Cerebellar cortex (tissue), 1 donor: ENCODE measurements at places on chromosomes 13 and 19.

DNA sequence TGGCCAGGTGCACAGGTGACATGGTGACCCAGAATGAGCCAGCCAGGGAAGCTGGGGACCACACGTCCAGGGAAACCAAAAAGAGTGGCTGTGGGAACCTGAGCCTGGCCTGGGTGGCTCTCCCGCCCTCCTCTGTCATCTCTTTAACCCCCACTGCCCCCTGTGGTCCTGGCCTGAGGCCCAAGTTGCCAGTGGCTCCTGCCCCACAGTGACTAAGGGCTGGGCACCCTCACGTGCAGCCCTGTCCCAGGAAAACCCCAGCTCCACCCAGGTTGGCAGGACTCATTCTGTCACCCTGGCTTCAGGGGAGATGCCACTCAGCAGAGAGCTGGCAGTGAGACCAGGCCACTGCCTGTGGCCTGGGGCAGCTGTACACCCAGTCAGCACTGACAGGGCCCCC lies 30.6 kb upstream of the ISYNA1 start:
- DNase-seq: no peak

- no peak for DNase-seq
These were observed 45.1 kb downstream of the TMEM255B start for GRCh38 chr13:113804017-113804702.

DNA sequence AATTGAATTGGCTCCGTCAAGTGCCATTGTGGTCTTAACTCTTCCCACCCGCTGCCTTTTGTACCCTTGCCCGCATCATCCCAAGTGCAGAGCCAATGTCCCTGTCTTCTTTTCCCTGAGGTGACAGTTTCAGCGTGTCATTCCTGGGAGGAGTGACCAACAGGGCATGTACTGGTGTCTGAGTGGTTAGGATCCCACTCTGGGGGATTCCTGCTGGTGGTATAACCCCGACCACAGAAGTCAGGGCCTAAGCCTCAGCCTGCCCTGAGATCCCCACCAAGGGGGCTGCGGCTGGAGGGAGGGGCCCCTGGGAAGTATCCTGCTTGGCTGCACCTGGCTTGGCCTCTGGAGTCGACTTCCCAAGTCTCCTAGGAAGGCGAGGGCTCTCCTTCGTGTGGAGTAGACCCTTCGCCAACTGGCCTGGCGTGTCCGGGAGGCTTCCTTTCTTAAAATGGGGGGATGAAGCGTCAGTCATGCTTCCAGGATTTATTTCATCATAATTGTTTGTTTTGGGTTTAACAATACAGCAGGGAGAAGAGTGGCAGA lies 40.6 kb downstream of the NFIX start:
- DNase-seq: no peak

- no peak for DNase-seq
These were observed 110.8 kb downstream of the STOML3 start for GRCh38 chr13:38879786-38880185.

DNA sequence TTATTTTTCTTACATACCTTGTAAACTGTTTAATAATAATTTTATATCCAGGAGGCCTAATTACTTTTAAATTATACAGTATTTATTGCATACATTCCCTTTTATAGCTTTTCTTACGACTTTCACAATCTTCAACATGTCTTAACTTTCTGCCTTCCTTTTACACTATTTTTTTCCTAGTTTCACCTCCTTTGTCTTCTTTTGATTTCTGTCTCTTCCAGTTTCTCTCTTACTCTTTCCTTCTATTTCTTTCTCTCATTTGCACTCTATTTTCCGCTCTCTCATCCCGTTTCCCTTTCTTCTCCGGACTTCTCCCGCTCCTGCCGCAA lies 11.5 kb downstream of the ZNF552 start:
- DNase-seq: no peak

DNA sequence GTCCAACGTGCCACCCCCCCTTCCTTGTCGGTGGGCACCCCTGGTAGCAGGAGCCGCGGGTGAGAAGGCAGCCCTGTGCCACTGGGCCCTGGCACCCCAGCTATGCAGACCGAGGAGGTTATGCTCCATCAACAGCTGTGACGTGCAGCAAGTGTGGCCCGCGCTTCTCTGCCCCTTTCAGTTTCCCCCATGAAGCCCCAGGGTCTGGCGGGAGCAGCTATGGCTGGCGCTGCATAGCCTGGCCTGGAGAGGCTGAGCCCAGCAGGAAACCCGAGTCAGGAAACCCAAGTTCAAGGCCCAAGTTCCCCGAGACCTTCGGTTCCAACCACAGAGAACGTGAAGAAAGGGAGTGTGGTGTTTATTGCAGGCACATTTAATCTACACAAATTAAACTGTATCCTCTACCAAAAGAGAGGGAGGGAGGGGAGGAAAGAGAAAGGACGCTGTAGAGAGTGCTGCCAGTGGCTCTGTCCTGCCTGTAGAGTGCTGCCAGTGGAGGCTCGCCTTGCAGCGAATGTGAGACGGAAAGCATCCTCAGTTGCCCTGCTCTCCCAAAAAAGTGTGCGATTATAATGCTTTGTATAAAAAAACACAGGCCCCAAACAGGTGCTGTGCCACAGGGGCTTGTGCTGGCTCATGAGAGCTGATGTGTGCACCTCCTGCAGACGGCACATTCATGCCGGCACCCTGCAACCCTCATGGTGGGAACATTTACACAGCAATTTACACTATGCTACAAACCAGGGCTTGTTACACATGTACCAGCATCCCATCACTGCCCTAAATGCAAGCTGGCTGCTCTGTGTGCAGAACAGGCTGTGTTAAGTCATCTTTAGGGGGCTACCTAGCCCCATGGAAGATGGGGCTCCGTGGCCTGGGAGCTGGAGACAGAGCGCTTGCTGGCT lies 16.3 kb downstream of the POP4 start:
- no peak for DNase-seq

DNA sequence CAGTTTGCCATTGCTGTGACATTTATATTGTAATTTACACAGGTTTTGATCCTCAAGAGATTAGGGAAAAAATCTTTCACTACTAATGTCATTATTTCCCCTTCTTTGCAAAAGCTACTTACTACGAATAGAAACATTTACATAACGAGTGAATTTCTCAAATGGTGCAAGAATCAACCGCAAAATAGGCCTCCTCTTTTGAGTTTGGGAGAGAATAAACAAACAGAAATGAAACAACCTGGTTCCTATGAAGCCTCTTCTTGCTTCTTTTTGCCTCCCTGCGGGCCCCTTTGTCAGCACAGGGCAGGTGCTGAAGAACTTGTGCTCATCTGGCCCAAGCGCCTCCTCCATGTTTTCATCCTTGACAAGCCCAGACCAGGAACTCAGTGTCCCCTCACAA lies 10.1 kb upstream of the GJA3 start:
- no peak for DNase-seq

DNA sequence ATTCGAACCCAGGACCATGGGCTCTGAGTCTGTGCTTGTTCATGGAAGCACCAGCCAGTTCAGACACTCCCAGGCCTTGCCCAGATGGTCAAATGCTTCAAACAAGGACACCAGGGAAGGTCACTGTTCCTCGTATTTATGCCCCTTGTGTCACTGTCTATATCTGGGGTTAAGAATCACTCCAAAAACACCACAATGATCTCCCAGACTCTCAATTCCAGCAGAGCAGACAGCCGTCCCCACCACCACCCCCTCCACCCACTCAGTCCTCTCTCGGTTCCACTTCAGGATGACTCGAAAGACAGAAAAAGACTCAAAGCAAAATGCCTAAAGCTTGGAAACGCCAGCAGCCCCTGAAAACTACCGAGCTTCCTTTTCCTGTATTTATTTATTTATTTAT lies 79.0 kb downstream of the INSR start:
- no peak for DNase-seq

- DNase-seq: no peak
These were observed at the start of gene SYT5 for GRCh38 chr19:55179606-55180484. TSS of gene SYT5 (minus strand) at chr19:55180289. CDS start at chr19:55179041, 1,248 bp downstream.

GRCh38 chr19:9935506-9936325 lies 599 bp downstream of the OLFM2 start:
- no peak for DNase-seq

DNA sequence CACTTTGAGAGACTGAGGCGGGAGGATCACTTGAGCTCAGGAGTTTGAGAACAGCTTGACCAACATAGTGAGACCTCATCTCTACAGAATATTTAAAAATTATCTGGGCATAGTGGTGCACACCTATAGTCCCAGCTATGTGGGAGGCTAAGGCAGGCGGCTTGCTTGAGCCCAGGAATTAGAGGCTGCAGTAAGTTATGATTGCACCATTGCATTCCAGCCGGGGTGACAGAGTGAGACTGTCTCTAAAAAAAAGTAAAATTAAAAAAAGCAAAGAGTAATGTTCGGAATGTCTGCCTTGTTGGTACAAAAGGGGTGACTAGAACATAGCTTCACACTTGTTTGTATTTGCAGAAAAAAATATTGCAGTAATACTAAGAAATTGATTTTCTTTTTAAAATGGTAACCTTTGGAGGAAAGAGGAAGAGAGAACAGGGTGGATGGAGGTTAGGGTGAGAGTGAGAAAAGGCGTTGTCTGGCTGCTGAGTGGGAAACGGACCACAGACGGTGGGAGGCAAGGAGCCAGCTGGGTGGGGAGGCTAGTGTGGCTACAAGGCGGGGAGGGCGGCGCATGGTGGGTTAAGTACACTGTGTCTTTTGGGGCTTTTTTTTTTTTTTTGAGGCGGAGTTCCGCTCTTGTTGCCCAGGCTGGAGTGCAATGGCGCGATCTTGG lies 10.2 kb downstream of the PPP1R14A start:
- no peak for DNase-seq

- no peak for DNase-seq
These were observed 16.1 kb downstream of the ZNF446 start for GRCh38 chr19:58492265-58492664.

GRCh38 chr13:40215311-40215710 lies 451.1 kb downstream of the FOXO1 start:
- DNase-seq: no peak

- DNase-seq: no peak
These were observed 3.4 kb downstream of the NUMBL start for GRCh38 chr19:40686882-40687524.
